Fibroblast of the conjunctiva (primary cell): ENCODE measurements at places on chromosomes 7 and 10.

- DNase-seq, result no peak
Observed at GRCh38 chr10:94583124-94583523, 37.5 kb downstream of the HELLS start.

GRCh38 chr7:73701357-73701995 is 18.0 kb downstream of the STX1A start:
- peak; percentile 35 for DNase-seq

DNA sequence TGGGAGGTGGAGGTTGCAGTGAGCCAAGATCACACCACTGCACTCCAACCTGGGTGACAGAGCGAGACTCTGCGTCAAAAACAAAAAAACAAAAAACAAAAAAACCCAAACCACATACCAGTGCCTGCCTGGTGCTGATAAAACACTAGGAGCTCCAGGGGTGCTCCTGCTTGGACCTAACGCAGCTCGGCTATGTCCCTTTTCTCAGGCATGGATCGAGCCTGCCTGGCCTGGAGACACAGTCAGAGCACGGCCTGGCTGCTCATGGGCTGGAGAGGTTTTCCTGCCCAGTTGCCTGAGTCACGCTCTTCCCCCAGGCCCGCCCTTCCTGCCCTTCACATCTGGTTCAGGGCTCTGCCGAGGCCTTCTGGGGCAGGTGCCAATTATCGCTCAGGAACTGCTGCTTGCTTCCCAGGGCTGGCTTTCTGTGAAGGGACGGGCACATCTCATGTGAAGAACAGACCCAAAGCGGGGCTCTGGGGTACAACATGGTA is 12.6 kb upstream of the NPFFR1 start:
- DNase-seq, result peak; percentile 90

DNA sequence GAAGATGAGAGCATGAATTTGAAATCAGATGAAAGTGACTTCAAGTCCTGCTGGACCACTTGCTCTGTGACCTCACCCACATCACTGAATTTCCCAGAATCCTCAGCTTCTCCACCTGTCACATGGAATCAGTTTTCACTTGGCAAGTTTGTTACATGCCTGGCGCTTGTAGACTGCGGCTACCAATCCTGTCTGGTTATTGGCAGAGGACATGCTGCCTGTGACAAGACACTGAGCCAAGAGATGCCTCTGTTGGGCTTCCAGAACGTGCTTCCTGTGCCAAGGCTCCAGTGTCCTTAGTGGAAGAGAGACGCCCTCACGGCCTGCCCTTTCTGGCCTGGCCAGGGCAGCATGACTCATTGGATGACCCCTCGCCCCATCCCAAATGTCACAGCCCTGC is 4.4 kb upstream of the MYL10 start:
- DNase-seq, result no peak

DNA sequence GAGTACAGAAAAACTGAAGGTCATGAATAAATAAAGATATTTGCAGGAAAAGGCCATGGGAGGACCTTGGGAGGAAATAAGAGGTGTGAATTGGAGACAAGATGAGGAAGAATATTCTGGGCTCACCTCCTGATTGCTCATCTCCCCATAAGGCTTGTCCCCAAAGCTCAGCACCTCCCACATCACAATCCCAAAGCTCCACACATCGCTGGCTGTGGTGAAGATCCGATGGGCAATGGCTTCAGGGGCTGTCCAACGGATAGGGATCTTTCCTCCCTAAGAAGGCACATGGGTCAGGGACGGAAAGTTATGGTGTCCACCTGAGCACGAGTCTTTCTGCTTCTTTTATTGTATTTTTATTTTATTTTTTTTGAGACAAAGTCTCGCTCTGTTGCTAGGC is 12.9 kb downstream of the ZYX start:
- no peak for DNase-seq

- DNase-seq, result no peak
Observed at GRCh38 chr7:114695182-114695581, 226.7 kb upstream of the MDFIC start.

GRCh38 chr7:150368884-150369747 is 494 bp downstream of the REPIN1 start:
- no peak for DNase-seq

DNA sequence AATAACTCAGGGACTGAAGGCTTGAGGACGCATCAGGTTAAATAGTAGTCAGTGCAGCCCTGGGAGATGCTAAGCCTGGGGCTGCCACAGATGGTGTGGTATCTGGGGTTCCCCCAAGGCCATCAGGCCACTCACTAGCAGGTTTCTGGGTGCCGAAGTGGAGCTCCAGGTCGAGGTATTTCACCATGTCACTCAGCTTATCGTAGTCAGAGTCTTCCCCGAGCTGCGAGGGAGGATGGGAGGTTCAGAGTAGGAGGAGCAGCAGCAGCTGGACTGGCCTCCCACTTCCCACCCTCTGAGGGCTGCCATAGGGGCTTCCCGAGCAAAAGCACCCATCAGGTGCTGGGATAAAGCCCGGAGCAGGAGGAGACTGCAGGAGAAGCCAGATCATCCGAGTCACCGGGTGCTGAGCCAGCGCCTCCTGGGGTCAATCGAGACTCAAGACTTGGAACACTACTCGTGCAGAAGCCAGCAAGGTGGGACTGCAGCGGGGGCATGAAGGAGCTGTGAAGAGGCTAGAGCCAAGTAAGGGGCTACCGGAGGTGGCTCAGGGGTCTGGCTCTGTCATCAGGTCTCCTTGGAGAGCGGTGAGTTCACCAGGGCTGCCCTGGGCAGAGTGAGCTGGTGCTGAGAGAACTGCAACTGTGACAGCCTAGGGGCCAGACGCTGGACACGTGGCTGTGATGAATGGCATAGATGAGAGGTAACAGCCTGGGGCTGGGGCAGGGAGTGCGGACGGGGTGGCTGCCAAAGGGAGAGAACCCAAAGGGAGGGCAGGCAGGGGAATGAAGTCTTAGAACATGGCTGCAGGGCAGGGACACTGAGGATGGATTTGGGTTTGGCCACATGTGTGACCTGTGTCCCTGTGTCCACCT is 45.3 kb downstream of the GRID2IP start:
- DNase-seq, result no peak
